Lower lobe of right lung (tissue), 2 donors: ENCODE measurements at places on chromosomes 11 and 22. TPM values are rescaled to one million over a fixed set of nuclear protein-coding genes. Genes with fewer than 3 reads are reported as not detected.

Gene MUC2
- total RNA-seq, result not detected

Gene PLAAT4
- total RNA-seq, result 150 TPM

Gene CRYBB1
- total RNA-seq, result 1.4 TPM

DNA sequence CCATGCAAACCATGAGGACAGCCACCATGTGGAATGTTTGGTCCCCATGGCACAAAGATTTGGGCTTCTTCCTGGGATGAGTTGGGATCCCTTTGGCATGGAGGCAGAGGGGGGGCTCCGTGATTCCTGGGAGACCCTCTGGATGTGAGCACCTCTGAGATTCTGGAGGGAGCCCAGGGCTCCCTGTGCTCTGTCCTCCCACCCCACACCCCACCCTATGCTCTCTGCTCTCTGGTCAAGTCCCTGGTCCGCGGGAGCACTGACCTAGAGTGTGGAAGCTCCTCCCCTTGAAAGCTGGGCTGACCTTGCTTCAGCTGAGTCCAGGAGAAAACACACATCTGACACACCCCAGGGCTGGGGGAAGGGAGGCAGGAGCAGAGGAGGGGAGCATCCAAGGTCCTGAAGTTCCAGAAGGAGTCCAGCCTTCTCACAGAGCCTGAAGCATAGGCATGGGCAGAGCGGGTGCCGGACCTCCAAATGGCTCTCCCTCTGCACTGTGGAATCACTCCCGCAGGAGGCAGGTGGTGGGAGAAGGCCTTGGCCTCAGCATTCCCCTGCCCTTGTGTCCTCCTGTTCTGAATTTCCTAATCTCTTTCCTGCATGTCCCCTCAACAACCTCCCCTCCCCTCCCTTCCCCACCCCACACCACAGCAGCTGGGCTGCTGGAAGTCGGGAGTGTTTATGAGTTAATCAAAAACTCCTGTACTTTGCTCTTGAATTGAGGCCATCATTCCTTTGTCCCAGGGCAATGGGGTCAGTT is 25.7 kb upstream of the OAF start:
- peaks cover 14% of the 10 kb centered on the region for H3K4me1 ChIP-seq
- DNase-seq, result no peak
- no peaks in the 10 kb centered on the region for H3K27me3 ChIP-seq
- H3K4me3 ChIP-seq, result no peak overlapping the region
- H3K36me3 ChIP-seq, result no peaks in the 10 kb centered on the region

DNA sequence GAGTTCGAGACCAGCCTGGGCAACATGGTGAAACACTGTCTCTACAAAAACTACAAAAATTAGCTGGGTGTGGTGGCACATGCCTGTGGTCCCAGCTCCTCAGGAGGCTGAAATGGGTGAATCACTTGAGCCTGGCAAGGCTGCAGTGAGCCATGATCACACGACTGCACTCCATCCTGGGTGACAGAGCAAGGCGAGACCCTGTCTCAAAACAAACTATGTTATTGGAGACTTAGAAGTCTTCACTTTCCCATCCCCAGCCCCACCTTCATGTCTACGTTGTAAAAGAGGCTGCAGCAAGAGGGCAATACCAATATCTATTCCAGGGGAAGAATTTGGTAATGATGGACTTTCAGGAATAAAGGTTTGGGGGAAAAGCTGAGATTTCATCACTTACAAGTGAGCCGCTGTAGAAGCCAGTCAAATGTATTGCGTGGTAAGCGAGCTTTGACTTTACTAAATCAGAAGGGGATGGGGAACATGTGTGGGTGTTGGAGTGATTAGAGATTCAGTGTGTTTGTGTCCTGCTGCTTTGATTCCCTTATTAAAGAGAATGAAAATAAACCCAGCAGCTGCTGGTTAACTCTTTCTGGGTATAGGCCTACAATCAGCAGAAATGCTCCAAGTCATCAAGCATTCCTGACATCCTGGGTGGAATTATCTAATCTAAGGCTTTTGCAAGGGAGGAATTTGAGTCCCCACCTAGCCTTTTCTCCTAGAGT is 53.7 kb downstream of the UBASH3B start:
- no peak for DNase-seq
- H3K4me1 ChIP-seq, result peaks cover 11% of the 10 kb centered on the region
- no peaks in the 10 kb centered on the region for H3K27me3 ChIP-seq
- no peaks in the 10 kb centered on the region for H3K36me3 ChIP-seq

DNA sequence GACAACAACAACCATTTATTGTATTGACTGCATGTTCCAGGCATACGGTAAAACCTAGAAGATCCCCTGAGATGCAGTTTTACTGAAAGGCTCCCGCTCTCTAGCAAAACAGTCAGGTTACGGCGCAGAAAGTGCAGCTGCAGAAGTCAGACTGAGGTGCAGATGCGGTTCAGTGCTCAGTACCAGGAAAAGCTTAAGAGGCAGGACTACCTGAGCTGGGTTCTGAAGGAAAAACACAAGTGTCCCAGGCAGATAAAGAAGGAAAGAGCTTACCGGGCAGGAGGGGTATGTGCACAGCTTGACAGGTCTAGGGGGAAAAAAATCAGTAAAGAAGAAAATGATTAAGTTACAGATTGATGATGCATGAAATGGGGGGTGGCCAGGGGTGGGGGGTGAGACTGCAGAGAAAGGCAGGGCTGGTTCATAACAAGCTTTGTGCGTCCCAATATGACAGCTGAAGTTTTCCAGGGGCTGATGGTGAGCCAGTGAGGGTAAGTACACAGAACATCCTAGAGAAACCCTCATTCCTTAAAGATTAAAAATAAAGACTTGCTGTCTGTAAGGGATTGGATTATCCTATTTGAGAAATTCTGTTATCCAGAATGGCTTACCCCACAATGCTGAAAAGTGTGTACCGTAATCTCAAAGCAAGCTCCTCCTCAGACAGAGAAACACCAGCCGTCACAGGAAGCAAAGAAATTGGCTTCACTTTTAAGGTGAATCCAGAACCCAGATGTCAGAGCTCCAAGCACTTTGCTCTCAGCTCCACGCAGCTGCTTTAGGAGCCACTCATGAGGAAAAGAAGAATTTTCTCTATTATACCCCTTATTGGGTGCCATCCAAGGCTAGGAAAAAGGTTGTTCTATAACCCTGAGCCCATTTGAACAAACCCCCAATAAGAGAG is 11.9 kb downstream of the LARGE1 start:
- no peak for DNase-seq
- H3K27ac ChIP-seq, result peak overlapping the region; percentile 18
- H3K4me1 ChIP-seq, result no peaks in the 10 kb centered on the region
- no peak overlapping the region for H3K4me3 ChIP-seq

DNA sequence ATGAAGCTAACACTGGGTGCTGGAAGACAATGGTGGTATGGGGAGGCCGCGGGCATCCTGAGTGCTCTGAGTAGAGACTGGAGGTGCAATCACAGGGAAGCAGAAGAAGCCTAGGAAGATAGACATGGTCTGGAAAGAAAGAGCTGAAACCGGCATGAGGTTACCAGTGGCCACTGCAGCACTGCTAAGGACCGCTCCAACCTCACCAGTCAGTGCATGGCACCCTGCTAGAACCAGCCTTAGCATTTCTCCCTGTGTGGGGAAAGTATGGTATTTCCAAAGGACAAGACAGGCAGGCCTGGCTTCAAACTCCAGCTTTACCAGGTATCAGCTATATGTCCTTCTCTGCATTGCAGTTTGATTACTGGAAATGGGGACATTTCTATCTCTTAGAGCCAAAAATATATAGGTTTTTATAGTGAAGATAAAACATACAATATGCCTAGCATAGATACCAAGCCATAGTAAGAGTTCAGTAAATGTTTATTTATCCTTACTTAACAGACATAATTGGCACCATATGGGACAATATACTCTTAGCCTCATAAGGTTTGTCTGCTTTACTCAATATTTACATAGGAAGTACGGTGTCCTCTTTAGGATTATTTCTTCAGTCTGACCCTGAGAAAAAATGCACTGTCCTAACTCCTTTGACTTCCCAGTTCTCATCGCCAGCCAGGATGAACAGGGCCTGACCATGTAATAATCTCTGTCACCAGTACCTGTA is 231.1 kb downstream of the TENM4 start:
- no peak overlapping the region for H3K27ac ChIP-seq
- H3K36me3 ChIP-seq, result no peaks in the 10 kb centered on the region
- no peaks in the 10 kb centered on the region for H3K27me3 ChIP-seq
